RPMI7951 (cell line): ENCODE measurements at places on chromosomes 5 and 9.

DNA sequence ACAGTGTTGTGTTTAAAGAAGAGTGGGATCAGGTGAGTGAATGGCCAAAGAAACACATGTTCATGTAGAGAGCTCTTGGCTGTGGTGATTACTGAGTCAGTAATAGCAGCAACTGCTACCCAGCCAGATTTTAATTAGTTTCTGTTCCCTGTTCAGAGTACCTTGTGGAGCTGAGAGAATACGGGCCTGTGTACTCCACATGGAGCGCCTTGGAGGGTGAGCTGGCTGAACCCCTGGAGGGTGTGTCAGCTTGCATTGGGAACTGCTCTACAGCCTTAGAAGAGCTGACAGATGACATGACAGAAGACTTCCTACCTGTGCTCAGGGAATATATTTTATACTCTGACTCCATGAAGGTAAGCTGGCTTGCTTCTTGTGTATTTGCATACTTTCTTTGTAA is 52.3 kb downstream of the SLC46A2 start:
- DNase-seq = no peak

GRCh38 chr9:108400297-108400696 is 455.5 kb downstream of the ACTL7B start:
- no peak for DNase-seq

DNA sequence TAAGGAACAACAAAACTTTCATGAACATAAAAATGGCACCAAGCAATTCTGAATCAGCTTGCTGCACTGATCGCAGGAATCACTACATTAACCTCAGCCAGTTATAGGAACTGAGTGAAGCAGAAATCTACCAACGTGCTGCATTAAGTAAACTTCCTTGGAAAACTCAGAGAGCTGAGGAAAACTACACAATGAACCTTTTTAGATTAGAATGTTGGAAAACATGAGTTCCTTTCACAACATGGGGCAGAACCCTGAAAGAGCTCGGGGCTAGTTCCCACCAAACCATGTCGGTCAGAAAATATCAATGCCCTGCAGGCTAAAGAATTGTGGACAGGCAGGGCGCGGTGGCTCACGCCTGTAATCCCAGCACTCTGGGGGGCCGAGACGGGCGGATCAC is 19.4 kb downstream of the ALDH7A1 start:
- DNase-seq = peak; percentile 28

GRCh38 chr5:154863291-154864080 is 5.1 kb downstream of the CNOT8 start:
- DNase-seq = no peak

DNA sequence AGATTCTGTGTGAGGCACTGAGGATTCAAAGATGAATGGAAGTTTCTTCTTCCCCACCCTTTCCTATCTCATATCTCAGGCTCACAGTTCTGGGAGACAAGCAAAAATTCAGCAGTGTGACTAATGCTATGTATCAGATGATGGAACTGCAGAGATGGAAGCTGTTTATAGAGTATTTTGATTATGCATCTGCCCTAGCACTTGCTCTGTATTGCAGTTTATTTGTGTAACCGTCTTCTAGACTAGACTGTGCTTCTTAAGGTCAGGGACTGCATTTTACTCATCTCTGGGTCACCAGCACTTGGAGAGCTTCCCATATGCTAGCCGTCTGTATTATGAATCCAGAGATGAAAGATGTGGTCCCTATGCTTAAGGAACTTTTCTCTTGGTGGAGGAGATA is 12.6 kb downstream of the CAVIN4 start:
- peak; percentile 51 for DNase-seq

DNA sequence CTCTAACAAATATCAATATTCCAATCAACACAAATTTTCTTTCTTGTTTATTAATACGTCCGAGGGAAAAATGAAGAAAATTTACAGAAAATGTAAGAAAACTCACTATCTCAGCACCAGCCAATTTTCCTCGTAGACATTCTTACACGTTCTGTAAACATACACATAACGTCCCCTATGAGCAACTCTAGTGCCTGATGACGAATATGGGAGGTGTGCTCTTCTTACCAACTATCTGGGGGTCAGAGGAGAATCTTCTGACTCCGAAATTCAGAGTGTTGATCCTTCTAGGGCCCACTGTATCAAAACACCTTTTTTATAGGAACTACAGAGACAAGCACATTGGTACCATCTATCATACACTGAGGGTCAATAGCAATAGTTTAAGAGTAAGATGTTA is 198.7 kb downstream of the GAPVD1 start:
- no peak for DNase-seq

DNA sequence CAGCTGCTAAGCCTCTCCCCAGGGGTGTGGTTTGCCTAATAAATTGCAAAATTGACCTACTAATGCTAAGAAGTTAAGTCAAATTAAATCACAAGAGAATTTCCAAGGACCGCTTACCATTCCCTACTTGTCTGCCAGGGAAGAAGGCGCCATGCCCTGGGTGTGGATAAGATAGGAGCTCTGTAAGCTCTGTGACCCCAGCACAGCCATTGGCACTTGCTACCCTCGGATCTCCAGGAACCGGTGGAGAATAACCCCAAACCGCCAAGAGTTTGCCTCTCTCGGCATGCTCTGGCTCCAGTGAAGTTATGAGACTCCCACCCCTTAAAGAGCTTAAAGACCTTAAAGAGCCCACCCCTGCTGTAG is 58.9 kb downstream of the NEURL1B start:
- DNase-seq = no peak

DNA sequence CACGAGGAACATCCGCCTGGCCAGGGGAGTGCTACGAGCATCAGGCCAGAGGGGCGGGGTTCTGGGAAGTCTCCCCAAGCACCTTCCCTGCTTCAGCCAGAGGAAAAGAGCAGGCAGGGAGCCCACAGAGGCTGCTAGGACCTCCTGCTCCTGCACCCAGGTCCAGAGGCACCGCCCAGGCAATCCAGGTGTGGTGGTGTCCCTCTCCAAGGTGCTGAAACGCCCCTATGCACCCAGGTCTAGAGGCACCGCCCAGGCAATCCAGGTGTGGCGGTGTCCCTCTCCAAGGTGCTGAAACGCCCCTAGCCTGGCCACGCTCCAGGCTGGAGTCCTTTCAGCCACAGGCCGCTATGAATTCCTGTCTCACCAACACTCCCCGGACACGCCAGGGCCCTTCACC is 10.7 kb upstream of the UBAC1 start:
- DNase-seq = no peak

- DNase-seq = no peak
These were observed 26.9 kb upstream of the EXOC3 start for GRCh38 chr5:415928-416635.

DNA sequence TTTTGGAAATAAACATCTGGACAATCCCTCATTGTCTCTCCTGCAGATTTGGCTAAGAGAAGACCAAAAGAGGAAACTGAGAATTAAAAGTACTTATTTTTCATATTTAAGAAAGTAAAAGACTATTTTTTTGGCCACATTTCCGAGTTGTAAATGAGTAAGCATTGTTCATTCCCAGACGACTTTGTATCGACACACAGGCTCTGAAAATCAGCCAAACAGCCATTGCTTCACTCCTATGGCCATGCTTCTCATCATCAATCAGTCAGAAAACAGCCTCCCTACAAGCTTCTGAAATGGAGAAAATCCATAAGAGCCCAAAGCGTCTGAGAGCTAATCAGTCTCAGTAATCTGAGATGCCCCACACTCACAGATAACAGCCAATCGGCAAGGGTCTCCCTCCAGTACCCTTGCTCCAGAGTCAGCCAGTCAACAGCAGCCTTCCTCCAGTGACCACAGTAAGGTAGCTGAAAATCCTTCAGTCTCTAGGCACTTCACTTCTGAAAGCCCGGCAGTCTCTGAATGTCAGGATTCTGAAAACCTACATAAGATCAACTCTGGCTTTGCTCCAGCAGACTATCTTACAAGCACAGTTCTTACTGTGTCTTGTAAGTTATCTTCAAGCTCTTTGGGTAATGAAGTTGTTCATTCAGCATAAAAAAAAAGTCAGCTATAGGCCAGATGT is 30.9 kb downstream of the CDO1 start:
- no peak for DNase-seq

DNA sequence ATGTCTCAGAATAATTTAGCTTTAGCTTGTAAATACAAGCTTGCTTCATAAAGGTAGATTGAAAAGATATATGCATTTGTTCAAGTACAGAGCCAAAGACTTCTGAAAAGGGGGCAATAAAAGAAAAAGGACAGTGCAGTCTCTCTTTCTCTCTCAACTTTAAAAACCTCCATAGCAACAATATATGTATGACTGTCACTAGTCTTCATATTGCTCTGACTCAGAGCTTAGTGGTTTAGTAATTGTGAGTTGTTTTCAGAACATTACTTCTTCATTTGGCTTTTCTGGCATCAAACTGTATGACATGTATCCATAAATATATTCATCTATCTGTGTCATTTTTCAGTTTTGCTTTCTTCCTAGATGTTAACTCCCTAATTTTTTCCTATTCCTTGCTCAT is 194.6 kb upstream of the KIF2A start:
- no peak for DNase-seq

GRCh38 chr5:145105384-145105783 is 729.8 kb downstream of the PRELID2 start:
- DNase-seq = no peak

DNA sequence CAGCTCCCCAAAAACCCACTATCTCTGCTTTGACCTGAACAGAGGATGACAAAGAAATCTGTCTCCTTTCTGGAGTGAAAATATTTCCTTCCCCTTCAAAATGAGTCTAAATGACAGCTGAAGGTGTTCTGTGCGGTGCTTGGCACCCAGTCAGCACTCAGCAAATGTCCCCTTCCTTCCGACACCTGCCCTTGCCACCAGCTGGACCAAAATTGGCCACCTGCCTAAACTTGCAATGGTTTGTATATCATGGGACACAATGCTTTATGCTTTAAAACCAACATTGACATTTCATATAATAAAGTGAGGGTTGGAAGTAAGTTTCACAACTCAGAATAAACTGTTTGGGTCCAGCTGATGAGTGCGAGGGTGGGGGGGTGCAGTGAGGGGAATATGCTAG is 7.5 kb upstream of the TTC1 start:
- no peak for DNase-seq

DNA sequence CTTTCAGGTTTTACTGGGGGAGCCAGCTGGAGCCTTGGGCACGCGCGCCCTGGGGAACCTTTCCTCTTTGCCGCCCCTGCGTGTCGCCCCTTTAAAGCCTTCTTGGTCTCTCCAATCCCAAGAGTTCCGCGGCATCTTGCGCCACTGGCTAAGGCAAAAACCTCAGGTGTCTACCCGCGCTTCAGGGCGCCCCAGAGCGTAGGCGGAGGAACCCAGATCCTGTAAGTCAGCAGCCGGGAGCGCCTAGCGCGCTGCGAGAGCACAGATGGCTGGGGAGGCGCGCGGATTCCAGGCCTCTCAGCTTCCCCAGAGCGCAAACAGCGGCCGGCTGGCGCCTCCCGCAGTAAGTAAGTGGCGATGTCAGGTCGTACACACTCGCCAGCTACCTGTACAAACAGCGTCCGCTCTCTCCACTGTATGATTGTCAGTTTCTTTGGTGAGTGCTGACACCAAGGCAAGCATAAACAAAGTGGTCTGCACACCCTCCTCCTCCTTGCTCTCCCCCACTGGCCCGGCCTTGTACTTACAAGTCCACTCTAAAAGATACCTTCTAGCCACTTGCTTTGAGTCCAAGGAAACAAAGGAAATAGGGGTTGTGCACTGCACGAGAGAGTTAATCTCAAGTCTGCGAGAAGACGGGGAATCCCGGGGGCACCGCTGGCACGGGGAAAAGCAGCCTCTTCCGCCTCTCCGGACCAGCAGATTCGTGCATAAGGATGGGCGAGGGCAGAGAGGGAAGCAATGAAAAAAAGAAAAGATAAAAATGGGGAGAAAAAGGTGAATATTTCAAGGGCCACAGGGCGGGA is 2.9 kb downstream of the HTR1A start:
- no peak for DNase-seq

- peak; percentile 100 for DNase-seq
These were observed 286.2 kb downstream of the ACTL7B start for GRCh38 chr9:108569624-108570023.

- DNase-seq = no peak
These were observed 7.6 kb downstream of the TSPAN17 start for GRCh38 chr5:176654856-176655255.

- DNase-seq = no peak
These were observed 274.3 kb downstream of the CDH18 start for GRCh38 chr5:19713740-19714139.

DNA sequence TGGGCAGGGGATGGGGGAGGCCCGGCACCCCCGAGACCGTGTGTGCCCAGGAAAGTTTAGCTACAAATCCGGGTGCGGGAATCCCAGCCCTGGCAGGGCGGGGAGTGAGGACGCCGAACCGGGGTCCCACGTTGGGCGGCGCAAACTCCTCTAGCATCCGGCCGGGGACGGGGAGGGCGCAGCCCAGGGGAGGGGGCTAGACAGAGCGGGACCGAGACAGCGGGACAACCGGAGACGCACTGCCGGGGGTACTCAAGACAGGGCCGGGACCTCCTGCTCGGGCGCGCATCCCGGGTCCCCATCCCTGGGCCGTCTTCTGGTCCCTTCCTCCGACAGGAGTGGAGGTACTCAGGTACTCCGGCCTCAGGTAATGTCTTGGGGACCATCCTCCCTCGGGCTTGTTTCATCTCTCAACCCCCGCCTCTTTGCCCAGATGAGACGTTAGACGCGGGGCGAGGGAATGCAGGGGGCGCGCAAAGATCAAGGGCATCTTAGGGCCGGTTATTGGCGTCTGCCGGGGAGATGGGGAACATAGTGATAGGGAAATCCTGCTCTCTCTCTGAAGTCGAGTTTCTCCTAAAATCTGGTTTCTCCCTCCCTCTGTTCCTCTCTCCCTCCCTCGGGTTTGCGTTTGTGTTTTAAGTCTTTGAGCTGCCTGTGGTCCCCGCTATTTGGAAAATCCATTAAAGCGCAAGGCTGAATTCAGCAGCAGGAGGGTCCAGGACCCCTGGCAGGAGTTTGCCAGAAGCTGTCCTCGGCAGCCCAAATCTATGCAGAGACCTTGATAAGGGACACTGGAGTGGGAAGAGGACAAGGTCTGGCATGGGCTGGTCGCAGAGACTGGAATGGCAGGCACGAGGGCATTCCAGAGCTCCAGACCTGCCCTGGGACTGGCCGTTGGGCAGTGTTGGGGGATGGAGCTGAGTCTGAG is 815 bp downstream of the PDZD2 start:
- DNase-seq = no peak

DNA sequence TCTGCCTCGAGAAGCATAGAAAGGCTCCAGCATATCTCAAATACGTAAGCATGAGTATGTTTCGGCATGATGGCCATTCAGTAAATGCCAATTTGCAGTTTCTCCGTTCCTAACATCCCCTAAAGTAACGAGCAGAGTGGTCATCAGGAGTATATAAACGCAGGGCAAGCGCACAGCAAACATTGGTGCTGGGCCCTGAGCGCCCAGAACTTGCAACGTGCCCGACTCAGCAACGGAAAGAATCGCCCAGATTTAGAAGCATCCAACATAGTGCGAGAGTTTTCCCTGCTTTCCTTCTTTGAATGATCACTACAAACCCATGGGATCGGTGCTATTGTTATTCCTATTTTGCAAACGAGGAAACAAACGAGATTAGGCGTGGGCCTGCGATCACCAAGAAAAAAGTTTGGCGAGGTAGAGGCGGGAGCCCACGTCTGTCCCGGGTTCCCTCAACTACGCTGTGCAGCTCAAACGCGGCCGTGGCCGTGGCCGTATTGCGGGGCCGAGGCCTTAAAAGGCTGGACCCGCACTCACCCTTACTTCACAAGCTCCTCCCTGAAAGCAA is 505 bp downstream of the RPS14 start:
- DNase-seq = no peak
